Gastroesophageal sphincter (tissue), 4 donors: ENCODE measurements at places on chromosomes 5 and 9.

- H3K27me3 ChIP-seq: no peaks in the 10 kb centered on the region
- no peaks in the 10 kb centered on the region for H3K36me3 ChIP-seq
- no peak overlapping the region for H3K4me3 ChIP-seq
Observed at GRCh38 chr9:29640507-29640906, 2067.2 kb upstream of the C9orf72 start.

DNA sequence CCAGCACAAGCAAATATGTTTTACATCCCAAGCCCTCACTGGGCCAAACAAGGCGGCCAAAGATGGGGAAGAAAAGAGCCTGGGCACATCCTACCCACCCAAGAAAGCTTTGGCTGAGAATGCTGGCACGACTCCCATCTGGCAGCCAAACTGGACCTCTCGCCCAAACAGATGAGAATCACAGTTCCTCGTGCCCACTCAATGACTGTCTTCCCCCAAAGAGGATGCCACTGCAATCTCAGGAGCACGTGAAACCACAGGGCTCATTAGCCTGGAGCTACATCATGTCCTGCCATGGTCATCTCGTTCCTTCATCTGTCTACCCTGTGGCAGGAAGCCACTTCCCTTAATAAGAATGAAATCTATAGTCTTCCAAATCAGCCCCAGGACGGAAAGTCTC is 536.8 kb downstream of the BNC2 start:
- H3K36me3 ChIP-seq: no peaks in the 10 kb centered on the region
- no peak overlapping the region for H3K4me3 ChIP-seq
- H3K4me1 ChIP-seq: no peaks in the 10 kb centered on the region
- H3K27ac ChIP-seq: no peak overlapping the region
- ATAC-seq: no peak

GRCh38 chr9:107633406-107633805 is 143.8 kb upstream of the KLF4 start:
- H3K27ac ChIP-seq: peak overlapping the region; percentile 36
- peaks cover 19% of the 10 kb centered on the region for H3K4me1 ChIP-seq
- H3K4me3 ChIP-seq: no peak overlapping the region
- ATAC-seq: no peak
- H3K36me3 ChIP-seq: no peaks in the 10 kb centered on the region
- H3K27me3 ChIP-seq: no peaks in the 10 kb centered on the region

GRCh38 chr5:36505021-36505420 is 101.4 kb upstream of the SLC1A3 start:
- H3K4me3 ChIP-seq: no peak overlapping the region
- no peak overlapping the region for H3K27ac ChIP-seq
- peaks cover 34% of the 10 kb centered on the region for H3K4me1 ChIP-seq
